ENCODE measurements at places on chromosomes 13 and 19.
A peak's percentile ranks its signal among the peaks of the same experiment; 100 is the strongest.

DNA sequence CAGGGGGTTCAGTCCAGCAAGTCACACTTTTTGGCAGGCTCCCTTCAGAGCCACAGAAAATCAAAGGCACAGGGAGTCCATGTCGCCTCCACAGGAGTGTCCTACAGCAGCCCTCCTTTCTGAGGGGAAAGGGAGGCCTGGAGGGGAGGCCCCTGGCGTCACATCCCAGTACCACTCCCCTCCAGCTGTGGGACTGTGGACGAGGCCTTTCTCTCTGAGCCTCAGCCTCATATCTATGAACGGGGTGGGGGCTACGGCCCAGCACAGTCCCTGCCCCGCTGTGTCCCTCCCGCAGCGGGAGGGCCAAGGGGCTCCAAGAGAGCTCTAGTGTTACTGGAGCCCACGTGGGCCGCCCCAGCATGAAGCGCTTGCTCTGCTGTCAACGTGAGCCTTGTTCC is 23.8 kb downstream of the PEPD start:
- no peak for DNase-seq

DNA sequence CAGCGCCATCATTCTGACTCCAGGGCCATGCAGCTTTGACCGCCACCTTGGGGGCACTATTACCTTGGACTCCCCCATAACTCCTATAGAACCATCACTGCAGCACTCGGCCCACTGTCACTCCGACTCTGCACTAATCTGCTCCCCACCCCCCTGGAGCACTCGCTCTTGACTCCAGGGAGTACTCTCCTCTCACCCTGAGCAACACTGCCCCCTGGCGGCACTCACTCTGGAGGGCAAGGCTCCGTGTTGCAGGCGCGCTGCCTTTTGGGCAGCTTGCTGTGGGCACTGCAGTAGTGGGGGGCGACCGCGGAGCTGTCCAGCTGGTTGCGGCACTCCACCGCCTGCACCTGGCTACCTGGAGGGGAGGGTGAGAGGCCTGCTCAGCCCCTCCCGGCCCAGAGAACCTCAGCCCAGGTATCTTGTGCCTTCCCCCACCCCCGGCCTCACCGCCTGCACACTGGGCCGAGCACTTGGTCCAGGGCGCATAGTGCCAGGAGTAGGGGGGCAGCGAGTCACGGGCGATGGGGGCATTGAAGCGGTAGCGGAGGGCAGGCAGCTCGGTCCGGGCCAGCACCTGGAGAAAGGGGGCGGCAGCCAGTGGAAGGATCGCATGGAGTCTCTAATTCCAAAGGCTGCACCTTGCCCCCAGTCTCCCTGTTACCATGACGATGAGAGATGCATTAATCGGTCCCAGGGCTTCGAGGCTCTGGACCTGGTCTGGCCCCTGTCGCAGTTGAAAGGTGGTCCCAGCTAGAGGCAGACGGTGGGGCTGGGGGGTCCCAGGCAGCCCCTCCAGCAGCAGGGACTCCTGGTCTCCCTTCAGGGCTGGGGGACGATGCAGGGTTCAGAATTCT is 8.9 kb upstream of the MYO1F start:
- DNase-seq = peak; percentile 72

DNA sequence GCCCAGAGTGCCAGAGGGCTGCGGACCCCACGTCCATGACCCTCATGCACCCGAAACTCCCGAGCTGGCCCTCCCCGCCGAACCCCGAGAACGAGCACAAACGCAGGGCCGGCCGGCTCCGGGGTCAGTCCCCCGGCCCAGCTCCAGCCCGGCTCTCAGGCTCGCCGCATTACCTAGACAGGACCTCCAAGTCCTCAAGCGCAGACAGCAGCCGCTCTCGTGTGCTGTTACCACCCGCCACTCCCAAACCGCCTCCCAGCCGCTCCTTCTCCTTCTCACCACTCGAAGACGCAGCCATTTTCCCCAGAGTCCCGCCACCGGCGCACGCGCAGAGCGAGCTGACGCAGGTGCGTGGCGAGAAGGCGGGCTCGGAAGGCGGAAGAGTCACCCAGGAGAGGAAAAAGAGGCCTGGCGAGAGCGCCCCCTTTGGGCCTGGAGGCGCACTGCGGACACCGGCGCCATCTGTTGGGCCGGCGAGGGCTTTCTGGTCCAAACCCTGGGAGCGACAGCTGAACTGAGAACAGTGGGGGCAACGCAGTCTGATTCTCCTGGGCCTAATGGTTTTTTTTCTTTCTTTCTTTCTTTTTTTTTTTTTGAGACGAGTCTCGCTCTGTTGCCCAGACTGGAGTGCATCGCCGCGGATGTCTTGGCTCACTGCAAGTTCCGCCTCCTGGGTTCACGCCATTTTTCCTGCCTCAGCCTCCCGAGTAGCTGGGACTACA is at the start of gene MED4:
TSS of gene MED4 (minus strand) at position 324 of the 722 bp plus-strand sequence. CDS start at position 298, 26 bp downstream.
- DNase-seq = peak; percentile 97

GRCh38 chr13:80477661-80478443 is 136.9 kb upstream of the SPRY2 start:
- DNase-seq = peak; percentile 17

- no peak for DNase-seq
Measured at GRCh38 chr19:54206831-54207177, 6.1 kb downstream of the RPS9 start.

- no peak for DNase-seq
Measured at GRCh38 chr19:35228177-35228930, at the start of gene FAM187B. Gene FAM187B (minus strand): TSS chr19:35228739. CDS start chr19:35228680, 59 bp downstream.

DNA sequence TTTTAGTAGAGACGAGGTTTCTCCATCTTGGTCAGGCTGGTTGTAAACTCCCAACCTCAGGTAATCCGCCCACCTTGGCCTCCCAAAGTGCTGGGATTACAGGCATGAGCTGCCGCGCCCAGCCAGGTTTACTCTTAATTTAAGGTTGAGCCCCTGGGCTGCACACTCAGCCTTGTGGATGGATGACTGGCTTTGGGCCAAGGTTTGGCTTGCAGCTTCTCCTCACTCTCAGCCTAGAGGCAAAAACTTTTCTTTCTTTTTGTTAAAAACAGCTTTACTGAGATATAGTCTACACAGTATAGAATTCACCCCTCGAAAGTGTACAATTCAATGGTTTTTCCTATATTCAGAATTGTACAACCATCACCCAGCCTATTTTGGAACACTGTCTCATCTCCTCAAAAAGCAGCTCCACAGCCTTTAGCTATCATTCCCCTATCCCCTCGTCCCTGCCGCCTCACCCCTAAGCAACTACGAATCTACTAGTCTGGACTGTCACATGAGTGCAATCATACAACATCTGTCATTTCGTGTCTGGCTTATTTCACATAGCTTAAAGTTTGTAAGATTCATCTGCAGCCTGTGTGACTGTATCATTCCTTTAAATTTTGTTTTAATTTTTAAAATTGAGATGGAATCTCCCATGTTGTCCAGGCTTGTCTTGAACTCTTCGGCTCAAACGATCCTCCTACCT is 14.5 kb upstream of the TSPAN16 start:
- no peak for DNase-seq

GRCh38 chr13:97538203-97538602 is 104.2 kb downstream of the RAP2A start:
- DNase-seq = no peak
